Stimulated activated CD4-positive, alpha-beta T cell treated with anti-CD3 and anti-CD28 coated beads, Interleukin-15, amount 100 ng/mL, for 48 hours (primary cell): ENCODE measurements at places on chromosomes 5 and 9.

DNA sequence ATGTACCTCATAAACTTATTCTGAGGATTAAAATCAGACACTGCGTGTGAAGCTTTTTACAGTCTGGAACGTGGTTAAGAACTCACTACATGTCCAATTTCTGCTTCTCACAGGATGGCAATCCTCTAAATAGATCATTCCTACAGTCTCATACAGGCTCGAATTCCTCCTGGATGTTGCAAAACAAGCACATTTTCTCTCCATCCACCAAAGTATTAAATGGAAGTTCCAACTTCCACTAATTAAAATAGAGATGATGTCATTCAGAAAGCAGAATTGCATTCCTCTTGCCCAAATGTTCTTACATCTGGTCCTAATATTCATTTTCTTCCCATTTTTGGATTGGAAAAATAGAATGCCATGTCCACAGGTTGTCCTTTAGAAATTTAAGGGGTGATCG, 145.5 kb upstream of the PCA3 start:
- no peak for DNase-seq

DNA sequence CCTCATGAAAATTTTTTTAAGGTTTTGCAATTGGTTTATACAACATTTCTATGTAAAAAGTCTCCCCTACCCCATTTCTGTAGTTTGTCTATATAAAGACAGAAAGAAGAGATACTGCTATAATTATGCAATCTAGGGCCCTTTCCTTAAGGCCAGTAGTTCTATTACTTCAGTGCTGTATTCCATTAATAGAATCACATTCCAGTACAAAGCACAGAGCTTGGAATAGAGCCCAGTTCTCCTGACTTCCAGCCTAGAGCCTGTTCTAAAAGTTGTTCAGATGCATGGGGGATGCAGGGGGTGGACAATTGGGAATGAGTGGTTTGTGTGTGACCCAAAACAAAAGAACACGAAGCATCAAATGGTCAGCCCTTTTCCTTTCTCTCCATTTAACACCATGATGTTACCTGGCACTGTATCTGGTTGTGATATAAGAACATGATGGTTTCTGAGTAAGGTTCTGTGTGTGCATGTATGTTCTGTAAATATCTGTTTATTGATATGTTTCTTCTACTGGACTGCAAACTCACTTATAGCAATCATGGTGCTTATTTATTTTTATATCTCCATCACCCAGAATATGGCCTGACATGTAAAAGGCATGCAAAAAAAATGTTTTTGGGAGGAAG, 8.2 kb upstream of the GRAMD2B start:
- no peak for DNase-seq

DNA sequence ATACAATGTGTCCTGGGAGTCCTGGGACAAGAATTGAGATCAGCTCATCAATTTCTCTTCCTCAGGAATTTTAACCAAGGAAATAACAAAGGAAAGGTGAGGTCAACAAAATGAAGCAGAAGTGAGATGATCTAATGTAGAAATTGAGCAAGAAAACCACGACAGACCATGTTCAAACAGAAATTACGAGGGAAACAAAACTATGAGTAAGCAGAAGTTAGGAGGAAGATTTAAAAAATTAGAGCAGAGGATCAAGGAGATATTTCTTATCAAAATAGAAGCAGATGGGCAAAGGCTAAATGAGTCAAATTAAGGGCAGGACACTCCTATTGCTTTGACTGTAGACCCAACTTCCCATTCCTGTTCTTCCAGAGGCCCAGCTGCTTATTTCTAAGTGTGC, 97.4 kb downstream of the HINT1 start:
- DNase-seq: no peak

- DNase-seq: no peak
These were observed 102.5 kb downstream of the ST8SIA4 start for GRCh38 chr5:100800562-100800961.

- no peak for DNase-seq
These were observed 34.0 kb downstream of the PDGFRB start for GRCh38 chr5:150121448-150122157.

- DNase-seq: no peak
These were observed 36.4 kb downstream of the RNF180 start for GRCh38 chr5:64201996-64202395.

DNA sequence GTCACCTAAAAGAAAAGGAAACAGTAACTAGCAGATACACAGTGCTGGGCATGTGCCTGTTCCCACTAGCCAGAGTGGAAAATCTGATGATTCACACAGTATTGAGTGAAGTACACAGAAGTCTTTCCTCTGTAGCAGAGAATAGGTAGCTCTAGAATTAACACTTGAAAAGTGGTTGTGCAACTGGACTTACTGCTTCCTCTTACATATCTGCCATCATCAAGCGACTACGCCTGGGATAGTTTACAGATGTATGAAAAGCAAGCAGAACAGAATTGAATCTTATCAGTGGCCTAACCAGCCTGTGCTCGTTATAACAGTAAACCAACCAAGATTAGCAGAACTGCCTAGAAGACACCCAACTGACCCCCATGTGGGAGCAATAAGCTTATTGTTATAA, 130.6 kb downstream of the DTWD2 start:
- DNase-seq: no peak

DNA sequence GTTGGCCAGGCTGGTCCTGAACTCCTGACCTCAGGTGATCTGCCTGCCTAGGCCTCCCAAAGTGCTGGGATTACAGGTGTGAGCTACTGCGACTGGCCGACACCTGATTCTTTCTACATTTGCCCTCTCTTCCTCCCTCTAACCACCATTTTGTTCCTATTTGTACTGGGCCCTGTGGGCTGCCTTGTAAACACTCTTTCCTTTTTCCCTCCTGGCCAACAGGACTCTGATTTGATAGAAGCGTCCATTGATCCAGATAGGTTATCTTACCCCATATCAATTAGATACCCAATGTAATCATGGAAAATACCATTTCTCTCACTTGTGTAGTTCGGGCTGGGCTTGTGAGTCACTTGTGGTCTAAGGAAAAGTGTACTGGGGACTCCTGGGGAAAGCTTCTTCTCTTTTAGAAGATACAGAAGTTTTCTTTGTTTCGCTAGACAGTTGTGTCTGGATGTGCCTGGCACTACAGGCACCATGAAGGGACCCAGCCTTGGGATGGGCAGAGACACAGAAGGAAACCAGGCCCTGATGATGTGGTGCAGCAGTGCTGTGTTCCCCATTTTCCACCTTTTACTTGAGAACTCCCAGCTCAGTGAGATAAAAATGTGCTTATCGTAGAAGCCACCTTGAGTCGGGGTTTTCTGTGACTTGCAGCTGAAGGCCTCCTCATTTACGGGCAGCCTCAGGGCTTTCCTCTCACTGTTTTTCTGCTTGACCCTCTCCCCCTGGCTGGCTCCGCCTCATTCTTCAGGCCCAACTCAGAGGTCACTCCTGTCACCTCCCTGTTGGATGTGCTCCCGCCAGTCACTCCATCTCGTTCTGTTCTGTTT, 32.8 kb upstream of the CPEB4 start:
- no peak for DNase-seq

GRCh38 chr5:12214267-12215015, 310.2 kb upstream of the CTNND2 start:
- no peak for DNase-seq

DNA sequence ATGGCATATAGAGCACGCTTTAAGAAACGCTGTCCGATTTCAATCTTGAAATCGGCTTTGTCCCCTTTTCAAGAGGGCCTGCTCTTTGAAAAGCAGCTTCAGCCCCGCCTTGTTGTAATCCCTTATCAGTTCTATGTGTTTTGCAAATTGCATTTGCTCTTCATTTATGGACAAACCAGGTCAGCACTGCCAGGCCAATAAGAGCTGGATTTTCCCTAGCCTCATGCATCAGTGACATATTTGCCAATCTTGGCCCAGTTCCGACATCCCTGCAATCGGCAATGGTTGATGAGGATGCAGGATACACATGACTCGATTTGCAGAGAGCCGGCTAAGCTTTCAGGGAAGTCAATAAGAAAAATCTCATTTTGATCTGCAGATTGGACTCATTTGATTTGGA, 529.1 kb upstream of the CLINT1 start:
- DNase-seq: no peak

GRCh38 chr9:83701769-83702168, 6.0 kb downstream of the UBQLN1 start:
- no peak for DNase-seq

DNA sequence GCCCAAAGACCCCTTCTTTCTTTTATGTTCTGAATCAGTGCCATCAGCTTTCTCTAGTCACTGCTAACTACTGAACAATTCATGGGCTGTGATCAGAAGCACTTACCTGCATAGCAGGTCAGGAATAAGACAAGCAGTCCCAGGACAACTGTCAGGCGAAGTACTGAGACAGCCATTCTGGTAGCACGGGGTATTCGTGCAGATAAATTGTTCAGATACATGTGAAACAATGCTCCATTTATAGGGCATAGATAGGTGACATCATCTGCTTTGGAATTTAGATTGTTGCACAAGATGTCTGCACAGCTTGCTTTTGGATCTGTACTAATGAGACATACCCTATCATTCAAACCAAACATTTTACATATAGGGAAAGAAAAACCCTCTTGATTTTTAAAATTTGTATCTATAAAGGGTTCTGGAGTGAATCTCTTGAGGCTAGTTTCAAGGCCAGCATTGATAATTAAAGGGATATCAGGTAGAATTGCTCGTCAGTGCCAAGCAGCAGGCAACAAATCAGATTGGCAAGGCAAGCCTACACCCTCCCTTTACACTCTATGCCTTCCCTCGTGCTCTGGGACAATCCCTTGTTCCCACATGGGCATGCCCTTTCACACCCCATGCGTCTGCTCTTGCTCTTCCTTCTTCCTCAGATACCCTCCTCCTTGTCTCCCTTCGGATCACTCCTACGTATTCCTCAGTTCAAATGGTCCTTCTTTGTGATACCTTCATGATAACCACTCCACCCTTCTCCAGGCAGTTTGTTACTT, at the start of gene C5orf46:
Gene C5orf46, minus strand, starts transcription at position 213 of the 770 bp plus-strand sequence. Its CDS starts 37 bp downstream, at position 176.
- no peak for DNase-seq

DNA sequence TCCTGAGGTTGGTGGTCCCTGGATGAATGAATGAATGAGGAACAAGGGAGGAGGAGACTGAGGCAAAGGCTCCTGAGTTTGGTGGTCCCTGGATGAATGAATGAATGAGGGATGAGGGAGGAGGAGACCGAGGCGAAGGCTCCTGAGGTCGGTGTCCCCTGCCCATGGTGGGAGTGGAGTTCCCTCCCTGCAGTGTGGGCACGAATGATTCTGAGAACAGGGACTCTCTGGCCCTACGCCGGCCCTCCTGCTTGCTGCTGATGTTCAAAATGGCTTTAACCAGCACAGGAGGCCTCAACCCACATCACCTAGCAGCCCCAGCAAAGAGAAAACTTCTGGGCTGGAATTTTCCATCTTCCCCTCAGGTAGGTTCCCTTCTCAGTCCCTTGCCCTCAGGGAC, 377.8 kb downstream of the IRX2 start:
- no peak for DNase-seq

DNA sequence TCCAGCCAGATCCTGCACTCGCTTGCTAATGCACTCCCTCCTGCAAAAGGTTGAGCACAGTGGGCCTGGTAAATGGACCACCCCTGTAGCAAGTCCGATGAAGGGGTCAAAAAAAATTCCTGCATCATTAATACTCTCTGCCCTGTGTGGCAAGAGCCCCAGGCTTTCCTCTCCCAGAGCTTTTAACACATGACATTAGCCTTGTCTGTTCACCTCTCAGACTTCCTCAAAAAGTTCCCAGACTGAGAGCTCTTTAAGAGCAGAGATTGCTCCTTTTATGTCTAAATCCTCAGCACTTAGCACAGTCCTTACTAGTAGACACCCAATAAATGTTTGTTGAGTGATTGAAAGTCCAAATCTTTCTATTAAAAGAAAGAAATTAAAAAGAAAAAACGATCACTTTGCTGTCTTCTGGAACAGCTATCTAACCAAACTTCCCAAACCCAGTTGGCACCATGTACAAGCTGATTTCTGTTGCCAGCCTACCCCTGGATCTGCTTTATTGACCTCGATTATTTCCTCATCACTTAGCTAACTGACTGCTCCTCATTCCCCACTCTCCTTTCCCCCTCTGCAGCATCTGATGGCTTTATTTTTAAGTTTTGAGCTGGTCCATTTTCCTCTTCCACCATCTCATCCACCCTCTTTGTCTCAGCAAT, 209.8 kb downstream of the ENC1 start:
- no peak for DNase-seq

GRCh38 chr9:33306037-33306436, 15.7 kb downstream of the NFX1 start:
- DNase-seq: peak; percentile 31

DNA sequence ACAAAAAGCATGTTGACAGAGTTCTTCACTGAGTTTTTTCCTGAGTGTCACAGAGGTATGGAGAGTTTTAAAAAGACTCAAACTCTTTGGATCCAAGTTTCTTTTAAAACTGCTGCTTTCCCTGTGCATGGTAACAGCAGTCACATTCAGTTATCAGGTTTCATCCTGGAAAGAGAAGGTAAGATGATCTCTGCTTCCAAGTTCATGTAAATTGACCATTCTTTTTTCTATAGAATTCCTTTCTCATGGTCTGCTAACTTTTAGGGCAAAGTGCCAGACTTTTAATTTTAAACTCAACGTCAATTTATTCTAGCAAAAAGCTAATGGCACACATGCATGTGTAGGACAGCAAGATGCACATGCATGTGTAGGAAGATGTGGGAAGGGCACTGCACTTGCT, 52.5 kb upstream of the PRLR start:
- DNase-seq: no peak

- no peak for DNase-seq
These were observed 16.3 kb downstream of the OSTF1 start for GRCh38 chr9:75104607-75105006.

DNA sequence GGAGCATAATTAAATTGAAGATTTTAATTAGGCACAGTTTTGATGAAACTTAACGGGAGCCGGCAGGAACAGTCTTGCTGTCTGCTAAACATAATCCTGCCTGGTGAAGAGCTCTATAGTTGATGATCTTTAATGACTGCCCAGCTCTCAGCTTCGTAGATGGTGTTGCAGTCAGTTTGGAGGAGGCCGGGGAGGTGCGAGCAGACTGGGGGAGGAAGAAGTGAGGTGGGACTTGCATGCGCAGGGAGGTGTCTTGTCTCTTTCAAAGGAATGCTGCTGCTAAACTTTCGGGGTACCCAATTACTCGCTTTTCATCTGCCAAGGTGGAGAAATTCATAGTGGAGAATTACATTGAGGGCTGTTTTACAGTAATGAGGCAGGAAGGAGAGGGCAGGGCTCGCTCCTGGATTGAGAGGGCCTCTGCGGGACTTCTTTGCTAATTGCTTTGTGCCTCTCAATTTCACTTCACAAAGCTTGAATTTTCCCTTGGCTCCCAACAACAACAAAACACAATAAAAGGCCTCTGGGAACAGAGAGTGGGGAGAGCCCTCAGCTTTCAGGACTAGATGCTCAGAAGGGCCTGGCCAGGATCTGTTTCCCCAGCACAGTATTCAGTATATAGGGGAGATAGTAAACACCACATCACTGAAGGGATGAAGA, 257.9 kb upstream of the ADRA1B start:
- DNase-seq: no peak

- DNase-seq: no peak
These were observed 101.0 kb upstream of the GABRG2 start for GRCh38 chr5:161966564-161966963.

- no peak for DNase-seq
These were observed 158.6 kb upstream of the ALDH1B1 start for GRCh38 chr9:38233796-38234355.

DNA sequence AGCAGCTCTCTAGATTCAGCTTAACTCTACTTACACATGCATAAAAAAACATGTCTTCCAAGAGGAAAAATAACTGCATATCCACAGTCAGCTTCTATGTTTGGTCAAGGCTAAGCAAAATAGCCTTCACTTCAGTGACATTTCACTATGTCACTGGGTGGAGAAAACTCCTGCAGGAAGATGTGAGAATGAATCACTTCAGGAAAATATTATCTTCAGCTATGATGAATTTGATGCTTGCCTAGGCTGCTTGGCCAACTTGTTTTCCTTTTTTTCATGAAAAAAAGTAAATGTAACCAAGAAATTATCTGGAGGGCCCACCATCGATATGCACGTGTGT, 143.0 kb upstream of the ZNF608 start:
- no peak for DNase-seq
